ENCODE measurements at places on chromosomes 4 and X.

DNA sequence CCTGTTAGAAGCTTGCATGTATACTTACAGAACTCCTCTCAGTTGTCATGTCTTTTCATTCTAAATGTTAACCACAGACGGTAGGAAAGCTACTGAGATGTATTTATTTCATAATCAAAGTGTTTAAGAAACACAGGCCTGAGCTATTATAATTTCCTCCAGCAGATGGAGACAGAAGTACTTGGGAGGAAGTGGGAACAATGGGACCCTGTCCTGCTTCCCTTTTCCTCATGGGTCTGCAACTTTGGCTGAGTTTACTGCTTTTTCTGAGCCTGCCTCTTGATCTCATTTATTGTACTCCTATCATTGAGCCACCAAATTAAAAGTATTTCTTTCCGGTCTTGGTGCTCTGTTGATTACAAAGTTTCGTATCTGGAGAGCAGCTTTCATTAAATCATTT lies 67.7 kb upstream of the SPANXN2 start:
- no peak for DNase-seq

- no peak for DNase-seq
Observed at GRCh38 chrX:47482065-47482511, 934 bp downstream of the ZNF41 start.

DNA sequence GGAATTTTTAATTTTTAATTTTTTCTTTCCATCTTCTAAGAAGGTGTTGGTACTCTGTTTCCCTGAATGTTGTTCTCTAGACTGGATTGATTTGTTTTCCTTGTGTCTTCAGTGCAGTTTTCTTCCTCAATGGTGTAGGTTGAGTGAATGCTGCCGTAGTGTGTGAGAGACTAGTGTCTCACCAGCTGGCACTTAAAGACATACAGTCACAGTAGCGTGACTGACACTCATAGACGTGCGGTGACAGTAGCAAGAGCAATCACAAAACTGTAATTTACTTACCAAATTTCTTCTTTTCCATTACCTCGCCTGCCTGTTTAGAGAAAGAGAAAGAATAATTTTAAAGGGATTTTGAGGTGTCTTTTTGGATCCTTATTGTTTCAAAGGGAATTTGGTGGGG lies 21.4 kb upstream of the PGM2 start:
- no peak for DNase-seq

DNA sequence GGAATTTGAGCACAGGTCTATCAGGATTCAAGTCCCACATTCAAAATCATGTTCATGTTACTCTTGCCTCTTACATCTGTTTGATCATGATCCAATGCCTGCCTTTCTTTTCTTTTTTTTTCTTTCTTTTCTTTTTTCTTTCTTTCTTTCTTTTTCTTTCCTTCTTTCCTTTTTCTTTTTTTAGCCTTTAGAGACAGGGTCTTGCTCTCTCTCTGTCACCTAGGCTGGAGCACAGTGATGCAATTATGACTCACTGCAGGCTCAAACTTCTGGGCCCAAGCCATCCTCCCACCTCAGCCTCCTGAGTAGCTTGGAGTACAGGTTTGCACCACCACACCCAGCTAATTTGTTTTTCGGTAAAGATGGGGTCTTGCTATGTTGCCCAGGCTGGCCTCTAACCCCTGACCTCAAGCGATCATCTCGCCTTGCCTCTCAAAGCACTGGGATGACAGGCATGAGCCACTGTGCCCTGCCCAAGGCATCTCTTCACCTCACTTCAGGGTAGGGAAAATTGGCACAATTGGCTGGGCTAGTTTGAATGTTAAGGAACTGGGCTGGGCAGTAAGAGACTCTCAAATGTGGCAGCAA lies 359.2 kb downstream of the FBXW7 start:
- DNase-seq: no peak

GRCh38 chr4:41207291-41207831 lies 7.0 kb downstream of the APBB2 start:
- DNase-seq: no peak

DNA sequence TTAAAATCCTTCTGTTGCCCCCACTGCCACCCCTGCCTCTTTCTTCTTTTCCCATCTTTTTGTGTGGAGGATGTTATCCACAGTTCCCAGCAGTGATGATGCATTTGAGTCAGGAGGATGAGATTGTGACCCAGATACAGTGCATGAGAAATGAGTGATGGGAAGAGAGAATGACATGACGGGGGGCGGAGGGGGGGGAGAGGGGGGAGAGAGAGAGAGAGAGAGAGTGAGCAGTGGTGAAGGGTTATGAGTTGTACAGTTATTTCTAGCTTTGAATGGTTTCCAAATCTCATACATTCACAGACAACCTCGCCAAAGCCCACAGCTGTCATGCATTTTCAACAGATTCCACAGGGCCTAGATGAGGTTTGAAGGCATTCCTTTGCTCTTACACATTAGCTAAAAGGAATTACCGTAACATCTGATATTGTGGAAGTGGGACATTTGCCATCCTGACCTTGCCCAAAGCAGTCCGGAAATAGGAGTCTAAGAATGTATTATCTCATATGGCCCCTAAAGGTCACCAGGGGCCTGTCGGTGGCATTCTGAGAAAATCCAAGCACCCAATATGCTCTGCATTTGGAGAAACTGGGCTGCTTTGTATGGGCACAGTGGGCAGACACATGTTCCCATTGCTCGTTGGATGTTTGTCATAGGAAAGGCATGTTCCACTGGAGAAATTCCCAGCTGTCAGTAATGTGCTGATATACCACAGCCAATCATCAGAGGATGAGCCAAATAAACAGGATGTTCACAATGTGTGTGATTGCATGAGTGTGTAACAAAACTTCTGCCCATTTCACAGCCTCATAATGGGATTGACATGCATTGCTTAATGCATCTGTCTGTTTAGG lies 435.8 kb downstream of the SPRY1 start:
- DNase-seq: peak; percentile 99

DNA sequence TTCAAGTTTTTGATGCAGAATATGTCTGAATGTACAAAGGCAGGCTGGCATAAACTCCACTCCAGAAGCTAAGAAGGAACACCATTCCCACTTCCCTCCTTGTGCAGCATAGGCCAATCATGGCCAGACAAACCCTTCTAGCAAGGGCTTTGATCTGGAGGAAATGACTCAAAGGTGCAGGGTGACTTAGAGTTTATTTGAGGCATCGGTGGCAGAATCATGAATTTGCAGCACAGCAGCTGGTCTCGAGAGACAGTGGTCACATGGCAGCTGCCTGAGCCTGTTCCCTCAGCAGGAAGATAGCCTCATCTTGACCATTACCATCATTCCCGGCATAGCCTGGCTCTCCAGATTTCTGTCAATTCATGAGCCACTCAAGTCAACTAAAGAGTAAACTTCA lies 154.5 kb downstream of the ATP10D start:
- no peak for DNase-seq

GRCh38 chrX:18701621-18702361 lies 5.7 kb upstream of the PPEF1 start:
- no peak for DNase-seq

GRCh38 chr4:18751083-18751482 lies 729.5 kb upstream of the LCORL start:
- no peak for DNase-seq

- no peak for DNase-seq
Observed at GRCh38 chrX:111917591-111917990, 41.6 kb downstream of the TRPC5OS start.

DNA sequence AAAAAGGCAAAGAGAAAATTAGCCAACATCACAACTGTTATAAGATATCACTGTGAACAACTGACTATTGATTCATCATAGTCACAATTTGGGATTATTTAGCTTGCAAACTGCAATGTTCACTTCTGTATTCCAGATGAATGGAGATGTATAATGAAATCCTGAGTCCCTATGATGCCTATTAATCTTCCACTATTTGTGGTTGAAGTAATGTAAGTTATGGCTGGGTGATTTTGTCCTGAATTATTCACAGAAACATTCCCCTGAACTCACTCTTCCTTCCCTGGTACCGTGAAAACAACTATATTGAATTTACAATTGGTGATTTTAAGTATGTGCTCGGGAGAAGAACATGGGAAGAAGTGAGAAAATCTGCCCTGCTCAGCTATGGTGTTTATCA lies 50.8 kb upstream of the NPFFR2 start:
- DNase-seq: no peak

GRCh38 chr4:93879919-93880318 lies 51.4 kb downstream of the ATOH1 start:
- DNase-seq: no peak

DNA sequence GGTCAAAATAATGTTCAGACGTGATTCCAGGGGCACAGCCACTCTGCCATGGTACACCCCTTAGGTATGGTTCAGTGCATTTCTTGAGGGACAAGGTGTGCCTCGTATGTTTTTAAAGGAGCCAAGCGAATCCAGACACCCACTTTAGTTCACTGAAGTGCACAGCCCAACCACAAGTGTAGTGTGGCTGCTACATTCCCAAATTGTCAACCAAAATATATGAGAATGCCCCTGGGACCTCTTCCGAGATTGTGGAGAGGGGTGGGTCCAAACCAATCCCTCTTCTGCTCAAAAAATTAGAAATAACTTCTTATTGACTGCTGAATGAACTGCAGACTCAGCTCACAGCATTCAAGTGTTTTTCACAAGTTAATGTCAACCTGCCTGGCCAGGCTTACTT lies 7.4 kb upstream of the BRS3 start:
- no peak for DNase-seq

- no peak for DNase-seq
Observed at GRCh38 chrX:53288189-53288588, 6.8 kb upstream of the IQSEC2 start.

Data from fibroblast of skin of left biceps (primary cell).